ENCODE measurements at places on chromosomes 3 and 15.
A peak's percentile ranks its signal among the peaks of the same experiment; 100 is the strongest.

DNA sequence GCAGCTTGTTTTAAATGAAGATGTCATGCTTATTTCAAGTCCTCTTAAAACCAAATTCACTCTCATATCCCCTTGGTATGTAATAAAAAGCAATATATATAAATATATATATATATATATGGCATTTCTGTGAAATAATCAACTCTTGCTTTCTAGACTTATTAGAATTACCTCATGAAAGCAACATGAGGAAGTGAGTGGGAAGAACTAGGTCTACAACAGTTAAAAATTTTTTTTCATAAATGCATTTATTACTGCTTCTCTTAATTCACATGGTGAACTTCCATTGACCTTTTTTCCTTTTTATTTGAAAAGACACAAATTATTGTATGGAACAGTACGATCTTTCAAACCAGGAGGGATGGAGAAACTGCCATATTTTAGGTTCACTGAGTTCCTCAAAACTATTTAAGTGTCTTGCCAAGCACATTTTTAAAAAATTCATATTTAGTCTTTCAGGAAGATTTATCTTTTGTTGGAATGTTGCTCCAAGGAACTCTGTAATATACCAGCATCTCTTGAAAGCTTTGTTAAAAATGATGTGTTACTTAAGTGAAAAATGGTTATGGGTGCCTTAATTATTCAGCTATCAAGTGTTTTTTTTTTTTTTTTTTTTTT lies 185.2 kb downstream of the GHSR start:
- DNase-seq, result no peak

DNA sequence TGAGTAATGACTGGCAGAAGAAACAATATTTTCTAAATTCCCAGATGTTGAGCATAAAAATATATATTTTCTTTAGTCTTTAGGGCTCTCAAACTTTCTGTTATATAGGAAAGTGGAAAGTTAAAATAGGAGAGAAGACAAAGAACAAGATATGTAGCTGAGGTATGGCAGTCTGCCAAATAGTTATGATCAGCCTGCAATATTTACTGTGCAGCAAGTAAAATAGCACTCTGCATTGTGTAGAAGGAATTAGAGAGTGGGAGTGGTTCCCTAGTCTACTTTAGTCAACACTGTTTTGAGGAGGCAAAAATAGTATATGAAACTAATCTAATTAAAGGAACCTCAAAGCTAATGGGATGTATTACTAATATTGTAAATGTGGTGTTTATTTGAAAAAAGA lies 978.1 kb upstream of the ALCAM start:
- no peak for DNase-seq

GRCh38 chr3:148079370-148079769 lies 618.3 kb upstream of the AGTR1 start:
- DNase-seq, result no peak

GRCh38 chr3:72460205-72461174 lies 387.8 kb downstream of the SHQ1 start:
- no peak for DNase-seq

DNA sequence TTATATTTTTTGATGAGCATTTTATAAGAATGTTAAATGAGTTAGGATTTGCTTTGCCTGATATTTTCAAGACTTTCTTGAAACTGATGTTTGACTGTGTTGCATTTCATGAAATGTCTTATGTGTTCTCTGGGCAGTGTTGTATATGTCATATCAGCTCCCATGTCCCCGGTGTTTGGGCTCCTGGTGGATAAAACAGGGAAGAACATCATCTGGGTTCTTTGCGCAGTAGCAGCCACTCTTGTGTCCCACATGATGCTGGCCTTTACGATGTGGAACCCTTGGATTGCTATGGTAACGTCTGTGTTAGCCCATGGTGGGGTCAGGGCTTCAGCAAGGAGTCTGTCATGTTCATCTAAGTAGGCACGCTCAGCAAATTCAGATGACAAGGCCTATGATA lies 20.0 kb downstream of the MFSD1 start:
- DNase-seq, result no peak

DNA sequence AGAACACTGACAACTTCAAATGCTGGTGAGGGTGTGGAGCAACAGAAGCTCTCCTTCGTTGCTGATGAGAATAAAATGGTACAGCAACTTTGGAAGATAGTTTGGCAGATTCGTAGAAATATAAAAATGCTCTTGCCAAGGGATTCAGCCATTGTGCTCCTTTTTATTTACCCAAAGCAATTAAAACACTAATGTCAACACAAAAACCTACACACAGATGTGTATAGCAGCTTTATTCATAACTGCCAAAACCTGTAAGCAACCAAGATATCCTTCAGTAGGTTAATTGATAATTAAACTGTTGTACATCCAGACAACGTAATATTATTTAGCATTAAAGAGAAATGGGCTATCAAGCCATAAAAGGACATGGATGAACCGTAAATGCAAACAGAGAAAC lies 37.8 kb upstream of the LSAMP start:
- DNase-seq, result no peak

DNA sequence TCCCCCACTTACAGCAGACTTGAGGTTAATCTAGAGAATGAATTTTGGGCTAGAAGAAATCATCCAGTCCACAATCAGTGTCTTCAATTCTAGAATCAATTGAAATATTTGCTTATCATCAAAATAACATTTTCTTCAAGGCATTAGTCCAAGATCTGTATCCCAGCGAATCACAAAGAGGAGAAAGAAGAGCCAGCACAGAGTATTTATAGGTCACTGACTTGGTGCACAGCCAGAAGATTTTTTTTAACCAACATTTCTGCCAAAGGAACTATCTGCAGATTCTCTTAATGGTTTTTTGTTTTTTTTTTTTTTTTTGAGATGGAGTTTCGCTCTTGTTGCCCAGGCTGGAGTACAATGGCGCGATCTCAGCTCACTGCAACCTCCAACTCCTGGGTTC lies 178.2 kb downstream of the TNIK start:
- DNase-seq, result peak; percentile 94

- no peak for DNase-seq
These were observed 2.6 kb downstream of the GP5 start for GRCh38 chr3:194396539-194396858.

DNA sequence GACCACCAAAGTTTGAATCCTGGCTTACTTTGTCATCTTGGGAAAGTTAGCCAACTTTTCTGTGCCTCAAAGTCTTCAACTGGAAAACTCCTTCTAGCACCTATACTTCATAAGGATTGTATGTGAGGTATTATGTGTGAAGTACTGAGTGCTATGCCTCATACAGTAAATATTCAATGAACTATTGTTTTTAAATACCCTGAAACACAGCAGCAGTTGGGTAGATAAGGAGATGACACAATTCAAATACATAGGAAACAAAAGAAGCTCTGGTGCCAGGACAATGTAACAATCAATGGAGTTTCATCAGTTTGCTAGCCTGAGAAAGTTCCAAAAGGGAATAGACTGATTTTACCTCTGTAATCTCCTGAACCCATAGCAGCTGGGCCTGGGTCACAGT lies 43.3 kb downstream of the TUBGCP4 start:
- no peak for DNase-seq

DNA sequence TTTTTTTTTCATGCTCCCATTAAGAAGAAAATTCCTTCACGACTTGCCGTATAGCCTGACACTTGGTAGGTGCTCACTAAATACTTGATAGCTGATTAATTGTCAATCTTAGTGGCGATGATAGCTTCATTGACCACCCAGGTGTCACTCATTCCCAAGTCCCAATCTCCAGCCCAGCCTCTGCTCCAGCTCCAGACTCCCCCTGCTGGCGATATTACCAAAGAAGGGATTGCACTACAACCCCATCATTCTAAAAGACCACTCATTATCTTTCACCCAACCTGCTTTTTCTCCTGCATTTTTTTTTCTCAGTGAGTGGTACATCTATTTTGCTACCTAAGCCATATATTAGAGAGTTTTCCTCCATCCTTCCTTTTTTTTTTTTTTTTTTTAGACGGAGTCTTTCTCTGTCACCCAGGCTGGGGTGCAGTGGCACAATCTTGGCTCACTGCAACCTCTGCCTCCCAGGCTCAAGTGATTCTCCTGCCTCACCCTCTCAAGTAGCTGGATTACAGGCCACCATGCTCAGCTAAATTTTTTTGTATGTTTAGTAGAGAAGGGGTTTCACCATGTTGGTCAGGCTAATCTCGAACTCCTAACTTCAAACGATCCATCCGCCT lies 19.5 kb upstream of the COMMD2 start:
- DNase-seq, result peak; percentile 14

DNA sequence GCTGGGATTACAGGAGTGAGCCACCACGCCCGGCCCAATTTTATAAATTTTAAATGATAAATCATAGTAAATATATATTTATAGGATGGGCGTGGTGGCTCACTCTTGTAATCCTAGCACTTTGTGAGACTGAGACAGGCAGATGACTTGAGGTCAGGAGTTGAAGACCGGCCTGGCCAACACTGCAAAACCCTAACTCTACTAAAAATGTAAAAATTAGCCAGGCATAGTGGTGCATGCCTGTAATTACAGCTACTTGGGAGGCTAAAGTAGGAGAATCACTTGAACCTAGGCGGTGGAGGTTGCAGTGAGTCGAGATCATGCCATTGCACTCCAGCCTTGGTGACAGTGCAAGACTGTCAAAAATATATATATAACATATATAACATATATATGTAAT lies 26.4 kb downstream of the MFN1 start:
- no peak for DNase-seq

DNA sequence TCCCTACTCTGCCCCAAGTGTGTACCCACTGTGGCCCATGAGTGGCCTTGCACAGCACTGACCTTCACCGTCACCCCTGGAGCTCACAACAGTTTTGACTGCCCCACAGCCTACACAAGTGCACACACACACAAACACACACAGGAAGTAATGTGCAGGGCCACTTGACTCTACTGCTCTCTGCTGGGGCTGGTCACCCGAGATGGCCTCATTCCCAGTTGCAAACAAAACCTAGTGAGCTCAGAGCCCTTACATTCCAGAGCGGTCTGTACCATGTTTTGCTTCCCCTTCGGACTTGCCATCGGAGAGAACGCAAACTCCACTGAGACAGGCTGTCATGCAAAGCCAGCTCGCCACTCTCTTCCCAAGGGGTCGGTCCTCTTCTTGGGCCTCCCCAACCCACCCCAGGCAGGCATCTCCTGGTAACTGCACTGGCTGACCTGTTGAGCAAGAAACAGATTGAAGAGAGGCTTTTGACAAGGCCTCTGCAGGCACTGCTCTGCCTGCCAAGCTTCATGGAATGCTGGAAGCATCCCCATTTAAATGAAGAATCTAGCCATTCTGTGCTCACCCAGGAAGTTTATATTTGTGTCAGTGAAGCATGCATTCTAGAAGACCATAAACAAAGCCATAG lies 232.0 kb upstream of the IGF1R start:
- no peak for DNase-seq

DNA sequence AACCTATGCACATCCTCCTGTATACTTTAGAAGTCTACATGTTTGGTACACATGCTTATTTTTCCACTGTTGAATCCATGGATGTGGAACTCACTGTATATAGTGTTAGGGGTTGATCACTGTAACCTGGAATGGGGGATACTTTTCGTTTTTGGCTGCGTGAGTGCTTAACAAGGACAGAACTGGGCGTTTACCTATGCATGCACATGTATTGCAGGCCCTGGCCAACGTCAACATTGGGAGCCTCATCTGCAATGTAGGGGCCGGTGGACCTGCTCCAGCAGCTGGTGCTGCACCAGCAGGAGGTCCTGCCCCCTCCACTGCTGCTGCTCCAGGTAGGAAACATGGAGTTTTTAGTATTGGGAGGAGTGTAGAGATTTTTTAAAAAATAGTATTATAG lies 2.3 kb downstream of the RPLP1 start:
- no peak for DNase-seq

DNA sequence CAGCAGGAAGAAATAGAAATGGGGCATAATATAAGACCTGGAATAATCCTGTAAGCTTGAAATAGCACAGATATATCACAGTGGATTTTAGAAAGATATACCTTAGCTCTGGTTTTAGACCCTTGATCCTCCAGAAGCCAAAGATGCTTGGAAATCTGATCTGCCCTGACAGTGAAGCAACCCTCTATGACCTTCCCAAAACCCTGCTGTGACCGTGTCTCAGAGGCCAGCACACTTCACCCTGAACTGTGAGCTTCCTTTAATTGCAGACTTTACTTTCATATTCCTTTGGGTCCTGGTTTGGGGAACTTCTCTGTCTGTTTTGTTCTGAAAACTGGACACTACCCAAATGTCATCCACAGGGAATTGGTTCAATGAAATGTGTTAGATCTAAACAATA lies 13.0 kb downstream of the MECOM start:
- DNase-seq, result no peak

- peak; percentile 25 for DNase-seq
These were observed 4.6 kb downstream of the BCL6 start for GRCh38 chr3:187740421-187741399.

- no peak for DNase-seq
These were observed 7.6 kb upstream of the TMEM44 start for GRCh38 chr3:194640829-194641228.

GRCh38 chr15:69215314-69216035 lies 55.0 kb downstream of the GLCE start:
- no peak for DNase-seq

- DNase-seq, result no peak
These were observed 2.2 kb downstream of the RPL4 start for GRCh38 chr15:66502491-66502890.

DNA sequence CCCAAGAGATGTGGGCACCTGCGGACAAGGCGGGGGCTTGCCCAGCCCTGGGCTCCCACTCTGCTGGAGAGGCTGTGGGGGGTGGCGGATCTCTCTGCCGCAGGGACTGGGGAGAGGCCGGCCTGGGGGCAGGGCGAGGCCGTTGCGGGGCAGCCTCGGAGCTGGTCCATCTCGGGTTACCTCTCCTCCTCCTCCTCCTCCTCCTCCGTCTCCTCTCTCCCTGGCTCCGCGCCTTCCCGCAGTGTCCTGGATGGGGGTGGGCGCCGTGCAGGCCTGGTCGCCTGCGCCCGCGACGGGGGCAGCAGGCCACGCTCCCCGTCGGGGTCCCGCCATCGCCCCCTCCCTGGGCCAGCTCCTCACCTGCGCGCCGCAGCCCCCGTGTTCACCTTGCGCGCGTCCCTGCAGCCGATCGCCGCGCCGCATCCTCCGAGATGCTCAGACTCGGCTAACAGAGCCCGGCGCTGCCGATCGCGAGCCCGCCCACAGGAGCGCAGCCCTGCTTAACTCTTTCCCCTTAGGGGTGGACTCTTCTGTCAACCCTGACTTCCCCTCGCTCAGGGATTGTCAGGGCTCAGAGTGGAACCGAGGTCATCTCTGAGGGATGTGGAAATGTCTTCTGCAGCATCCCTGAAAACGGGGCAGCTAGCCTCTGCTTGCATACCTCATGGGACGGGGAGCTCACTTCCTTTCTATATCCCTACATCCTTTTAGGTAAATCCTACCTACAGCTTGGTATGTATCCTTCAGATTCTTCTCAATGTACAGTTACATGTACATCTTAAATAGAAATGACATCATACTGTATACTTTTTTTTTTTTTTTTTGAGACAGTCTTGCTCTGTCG lies at the start of gene PRRT3:
PRRT3 (minus strand) TSS at position 447 of the 844 bp plus-strand sequence. CDS start 2,293 bp downstream, outside the sequence.
- no peak for DNase-seq

DNA sequence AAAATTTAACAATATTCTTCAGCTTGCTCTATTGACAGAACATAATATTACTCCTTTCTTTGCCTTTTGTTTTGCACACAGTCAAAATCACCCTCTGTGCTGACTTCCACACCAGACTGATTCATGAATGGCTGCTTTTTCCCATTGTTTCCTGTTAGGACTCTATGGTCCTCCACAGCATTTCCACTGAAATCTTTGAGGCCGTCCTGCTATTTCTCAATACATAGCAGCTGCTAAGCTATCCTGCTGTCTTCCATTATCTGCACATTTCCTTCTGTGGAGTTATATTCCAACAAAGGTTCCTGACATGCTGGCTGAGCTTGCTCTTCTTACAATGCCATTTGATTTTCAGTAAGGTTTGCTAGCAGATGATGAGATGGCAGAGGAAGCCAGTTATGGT lies 153.3 kb downstream of the EPHA3 start:
- DNase-seq, result no peak

Data from NCI-H446 treated with DMSO at 0.1 percent for 48 hours (cell line).